ENCODE measurements at places on chromosomes 1 and 21. TPM values are rescaled to one million over a fixed set of nuclear protein-coding genes. Genes with fewer than 3 reads are reported as not detected.

- DNase-seq: peak; percentile 83
These were observed 21.5 kb upstream of the ARHGAP29 start for GRCh38 chr1:94258873-94259331.

The S100A1 gene
- not detected for polyA plus RNA-seq

- no peak for DNase-seq
These were observed 7.0 kb upstream of the POU3F1 start for GRCh38 chr1:38053416-38054091.

The ADCY10 gene
- 0.06 TPM for polyA plus RNA-seq

DNA sequence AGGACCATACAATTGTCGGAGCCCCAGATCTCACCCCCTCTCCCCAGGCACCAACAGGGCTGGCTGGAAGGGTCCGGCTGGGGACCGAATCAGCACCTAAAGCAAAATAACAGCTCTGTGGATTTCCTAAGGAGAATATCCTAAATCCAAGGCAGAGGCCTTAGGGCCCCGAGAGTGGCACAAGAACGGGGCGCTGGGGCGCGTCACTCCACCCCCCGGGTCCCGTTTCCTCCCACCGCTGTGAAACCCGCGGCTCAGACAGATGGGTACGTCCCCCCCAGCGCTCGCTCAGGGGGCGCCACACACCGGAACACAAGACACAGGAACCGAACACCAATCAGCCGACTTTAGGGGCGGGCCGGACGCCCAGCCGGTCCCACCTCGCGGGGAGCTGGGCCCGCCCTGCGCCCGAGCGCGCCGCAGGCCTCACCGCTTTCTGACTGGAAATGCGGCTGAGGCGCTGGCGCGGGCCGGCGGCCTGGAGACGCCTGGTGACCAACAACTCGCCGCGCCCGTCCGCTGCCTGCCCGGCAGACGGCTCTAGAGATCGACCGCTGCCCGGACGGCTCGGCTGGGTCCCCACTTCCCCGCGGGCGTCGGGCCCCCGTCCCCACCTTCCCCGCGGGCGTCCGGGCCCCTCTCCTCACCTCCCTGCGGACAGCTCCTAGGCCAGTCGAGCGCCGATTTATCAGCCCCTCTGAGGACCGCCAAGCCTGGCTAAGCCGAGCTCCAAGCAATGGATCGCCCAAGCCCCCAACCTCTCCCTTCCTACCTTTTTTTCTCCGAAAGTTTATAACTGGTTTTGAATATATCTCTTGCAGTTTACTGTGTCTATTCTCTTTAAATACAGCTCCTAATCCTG is at the start of gene HFM1:
Gene HFM1, minus strand, starts transcription at position 687 of the 862 bp plus-strand sequence. CDS start 3,755 bp downstream, outside the sequence.
- peak; percentile 31 for DNase-seq

The SPRR1B gene
- polyA plus RNA-seq: 224 TPM

The SMCP gene
- polyA plus RNA-seq: not detected

The SLFNL1 gene
- polyA plus RNA-seq: not detected

GRCh38 chr21:34126691-34127090 is 53.3 kb downstream of the MRPS6 start:
- DNase-seq: peak; percentile 91

DNA sequence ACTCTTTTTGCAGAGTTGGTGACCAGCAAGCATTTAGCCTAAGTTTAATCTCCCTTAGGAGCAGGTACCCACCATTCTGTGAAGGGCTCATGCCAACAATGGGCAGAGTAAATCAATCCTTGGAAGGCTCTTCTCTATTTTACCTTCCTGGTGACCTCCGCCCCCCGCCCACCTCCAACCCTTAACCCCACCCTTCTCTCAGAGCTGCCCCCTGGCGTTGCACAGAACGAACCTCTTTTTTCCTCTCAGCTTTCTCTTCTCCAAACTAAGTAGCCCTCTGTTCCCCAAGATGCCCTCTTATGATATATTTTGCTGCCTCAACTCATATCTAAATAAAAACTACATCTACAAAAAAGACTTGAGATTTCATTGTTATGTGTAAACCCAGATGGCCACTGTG is 186.8 kb downstream of the SEC16B start:
- no peak for DNase-seq

The APCS gene
- polyA plus RNA-seq: not detected

The KRTAP21-2 gene
- polyA plus RNA-seq: not detected

The CXADR gene
- polyA plus RNA-seq: 3.8 TPM

The TSPAN1 gene
- 144 TPM for polyA plus RNA-seq

GRCh38 chr1:170460001-170460400 is 72.0 kb upstream of the GORAB start:
- DNase-seq: no peak

- no peak for DNase-seq
These were observed 59.5 kb downstream of the IRF2BP2 start for GRCh38 chr1:234550341-234551031.

The ARTN gene
- 172 TPM for polyA plus RNA-seq

DNA sequence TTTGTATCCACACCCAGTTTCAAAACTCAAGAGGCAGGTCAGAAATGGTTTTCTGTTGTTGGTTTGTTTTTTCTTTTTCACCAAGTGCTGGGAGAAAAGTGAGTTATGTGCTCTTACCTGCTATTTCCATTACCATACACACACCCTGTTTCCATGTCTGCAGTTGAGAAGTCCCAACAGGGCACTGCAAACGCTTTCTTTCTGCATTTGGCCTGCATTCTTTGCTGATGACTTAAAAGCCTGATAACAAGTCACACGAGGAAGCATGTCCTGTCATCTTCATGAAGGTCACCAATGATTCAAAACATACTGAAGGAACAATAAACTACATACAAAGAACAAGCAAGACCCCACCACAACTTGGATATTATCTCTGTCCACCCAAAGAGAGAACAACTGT is 24.8 kb upstream of the KCNE1 start:
- DNase-seq: no peak

- no peak for DNase-seq
These were observed 17.0 kb downstream of the NEK7 start for GRCh38 chr1:198173832-198174231.

DNA sequence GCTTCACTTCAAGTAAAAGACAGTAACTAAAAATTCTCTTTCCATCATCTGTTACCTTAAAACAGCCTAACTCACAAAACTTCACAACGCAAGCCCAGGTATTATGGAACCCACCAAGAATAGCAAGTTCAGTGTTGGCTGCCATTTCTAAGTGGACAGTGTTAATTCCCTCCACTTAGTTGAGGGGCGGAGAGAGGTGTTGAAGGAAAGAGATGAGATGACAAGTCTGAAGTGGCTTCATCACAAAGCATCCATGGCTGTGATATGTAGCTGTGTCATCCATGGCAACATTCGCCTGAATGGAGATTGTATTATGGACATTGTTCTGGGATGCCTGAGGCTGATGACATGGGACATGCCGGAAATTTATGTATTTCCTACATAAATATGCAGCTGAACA is 101.8 kb downstream of the SIM2 start:
- DNase-seq: no peak

The ACTN2 gene
- not detected for polyA plus RNA-seq

DNA sequence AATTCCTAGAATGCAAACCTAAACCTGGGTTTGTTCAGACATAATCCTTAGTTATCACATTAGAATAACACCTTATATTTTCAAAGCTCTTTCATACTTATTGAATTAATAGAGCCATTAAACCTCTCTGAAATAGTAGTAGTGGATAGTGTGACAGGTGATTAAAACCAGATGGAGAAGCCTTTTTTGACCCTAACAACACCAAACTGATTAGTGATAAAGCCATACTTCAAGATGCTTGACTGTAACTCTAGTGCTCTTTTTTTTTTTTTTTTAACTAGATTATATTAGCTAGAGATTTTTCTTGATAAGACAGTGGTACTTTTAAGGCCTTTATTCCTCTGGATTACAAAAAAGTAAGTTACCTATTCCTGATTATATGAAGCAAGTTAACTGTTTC is 190.1 kb downstream of the ST6GALNAC3 start:
- no peak for DNase-seq

DNA sequence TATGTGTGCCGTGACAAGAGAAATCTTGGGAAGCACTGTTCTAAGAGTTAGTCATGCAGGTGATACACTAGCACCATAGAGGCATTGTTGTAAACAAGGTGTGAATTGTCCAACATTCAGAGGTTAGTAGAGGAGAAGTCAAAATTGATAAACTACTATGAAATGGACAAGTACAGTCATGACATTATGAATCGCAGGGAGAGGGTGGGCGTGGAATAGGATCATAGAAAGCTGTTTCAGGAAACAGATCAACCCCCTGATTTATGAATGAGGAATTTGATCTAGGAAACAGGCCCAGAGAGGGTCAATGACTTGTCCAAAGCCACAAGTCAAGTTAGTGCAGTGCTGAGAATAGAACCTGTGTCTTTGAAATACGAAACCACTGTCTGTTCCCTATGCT is 58.5 kb upstream of the LAX1 start:
- DNase-seq: peak; percentile 92

DNA sequence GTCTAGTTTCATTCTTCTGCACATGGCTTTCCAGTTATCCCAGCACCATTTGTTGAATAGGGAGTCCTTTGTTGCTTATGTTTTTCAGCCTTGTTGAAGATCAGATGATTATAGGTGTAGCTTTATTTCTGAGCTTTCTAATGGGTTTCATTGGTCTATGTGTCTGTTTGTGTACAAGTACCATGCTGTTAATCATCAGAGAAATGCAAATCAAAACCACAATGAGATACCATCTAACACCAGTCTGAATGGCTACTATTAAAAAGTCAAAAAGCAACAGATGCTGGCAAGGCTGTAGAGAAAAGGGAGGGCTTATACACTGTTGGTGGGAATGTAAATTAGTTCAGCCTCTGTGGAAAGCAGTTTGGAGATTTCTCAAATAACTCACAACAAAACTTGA is 321.5 kb upstream of the PTBP2 start:
- DNase-seq: no peak

DNA sequence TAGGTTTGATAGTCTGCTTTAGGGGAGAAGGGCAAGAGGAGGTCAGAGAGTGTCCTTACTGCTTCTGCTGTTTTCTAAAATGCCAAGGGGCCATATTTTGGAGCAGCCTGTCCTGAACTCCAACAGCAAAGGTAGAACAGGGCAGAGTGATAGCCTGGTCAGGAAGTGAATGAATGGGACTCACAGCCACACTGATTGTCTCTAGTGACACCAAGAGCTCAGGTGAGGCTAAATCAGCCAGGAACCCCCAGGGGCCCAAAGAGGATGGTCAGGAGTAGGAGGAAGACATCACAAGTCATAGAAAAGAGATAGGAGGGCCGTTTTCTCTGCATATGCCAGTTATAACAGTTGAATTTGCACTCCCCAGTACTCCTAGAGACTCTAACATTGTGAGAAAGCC is 97.4 kb upstream of the DUSP10 start:
- no peak for DNase-seq

The AMPD1 gene
- not detected for polyA plus RNA-seq

DNA sequence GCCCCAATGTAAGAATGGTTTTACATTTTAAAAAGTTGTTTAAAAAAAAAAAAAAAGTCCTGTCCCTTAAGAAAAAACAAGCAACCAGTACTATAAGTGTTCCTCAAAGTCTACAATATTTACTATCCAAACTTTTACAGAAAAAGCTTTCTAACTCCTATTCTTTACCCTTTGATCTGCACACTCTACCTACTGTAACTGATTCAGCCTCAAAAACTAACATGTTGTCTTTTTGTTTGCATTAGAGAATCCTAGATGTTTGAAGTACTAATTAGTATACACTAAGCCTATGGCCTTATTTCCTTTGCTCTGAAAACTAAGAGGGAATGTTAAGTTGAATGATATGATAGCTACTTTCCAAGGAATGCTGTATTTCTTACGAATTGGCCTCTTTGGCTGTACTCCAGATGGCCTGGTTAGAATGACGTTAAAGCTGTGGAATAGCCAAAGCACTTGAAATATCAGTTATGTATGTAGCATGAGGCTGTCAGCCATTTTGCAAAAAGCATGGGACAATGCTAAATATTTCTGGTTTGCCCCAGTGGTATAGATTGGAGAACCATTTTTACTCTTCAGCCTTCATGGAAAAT is 234.8 kb downstream of the GPR52 start:
- no peak for DNase-seq

GRCh38 chr1:160552425-160552824 is 26.9 kb downstream of the CD84 start:
- DNase-seq: no peak

The SPOCD1 gene
- polyA plus RNA-seq: 2.8 TPM

DNA sequence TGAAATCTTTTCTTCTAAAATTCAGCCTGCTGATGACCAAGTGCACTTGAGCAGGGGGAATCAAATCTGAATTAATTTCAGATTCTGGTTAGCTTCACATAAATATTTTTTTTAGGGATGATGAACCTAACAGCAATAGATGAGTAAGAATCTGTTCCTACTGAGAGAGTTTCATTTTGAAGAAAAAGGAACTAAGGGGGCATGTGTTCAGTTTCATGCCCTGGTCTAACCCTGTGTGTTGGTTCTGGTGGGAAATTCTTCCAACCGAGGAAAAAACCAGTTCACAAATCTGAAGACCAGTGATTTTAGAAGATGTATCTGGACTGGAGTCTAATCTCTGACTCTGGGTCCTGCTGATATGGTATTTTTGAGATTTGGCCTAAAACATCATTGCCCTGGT is 13.7 kb downstream of the SELL start:
- no peak for DNase-seq

DNA sequence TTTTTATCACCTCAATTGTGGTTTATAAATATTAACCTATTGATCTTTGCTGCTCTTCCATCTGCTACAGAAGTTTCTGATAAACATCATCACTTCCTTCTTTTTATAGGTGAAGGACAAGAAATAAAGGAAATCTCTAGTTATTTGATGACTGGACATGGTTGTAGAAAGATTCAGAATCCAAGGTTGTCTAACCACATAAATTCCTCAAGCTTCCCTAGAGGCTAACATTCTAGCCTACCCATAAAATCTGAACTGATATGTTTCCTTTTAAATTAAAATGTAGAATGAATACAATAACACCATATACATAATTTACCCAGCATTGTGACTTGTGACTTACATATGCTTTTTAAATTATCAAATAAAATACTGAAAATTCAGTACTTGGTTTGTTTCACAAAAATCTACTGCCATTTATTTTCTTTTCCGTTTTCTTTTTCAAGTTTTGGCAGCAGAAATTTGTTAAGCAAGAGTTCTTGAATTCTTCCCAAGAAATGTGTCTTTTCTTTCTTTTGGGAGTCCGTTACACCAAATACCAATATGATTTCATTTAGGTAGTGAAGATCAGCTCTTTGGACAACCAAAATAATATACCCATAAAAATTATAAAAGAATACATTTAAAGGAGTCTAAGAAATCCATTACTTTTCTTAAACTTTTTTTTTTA is 513.2 kb upstream of the ADGRL2 start:
- DNase-seq: no peak

DNA sequence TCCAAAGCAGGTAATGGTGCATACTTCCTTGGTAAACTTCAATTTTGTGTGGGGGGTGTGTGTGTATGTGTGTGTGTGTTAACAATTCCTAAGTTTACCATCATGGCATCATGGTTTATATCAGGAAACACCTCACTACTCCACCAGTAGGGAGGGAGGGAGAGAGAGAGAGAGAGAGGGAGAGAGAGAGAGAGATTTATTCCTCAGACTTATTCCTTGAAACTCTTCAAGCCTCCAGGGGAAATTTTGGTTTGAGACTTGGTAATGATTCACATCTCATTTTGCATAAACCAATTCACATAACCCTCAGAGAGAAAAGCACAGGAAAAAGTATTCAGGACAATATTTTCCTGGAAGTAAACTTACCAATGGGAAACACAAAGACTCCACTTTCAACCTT is 115.0 kb downstream of the TTLL7 start:
- DNase-seq: peak; percentile 63

The DCLRE1B gene
- polyA plus RNA-seq: 9.5 TPM

Measured in foreskin keratinocyte (primary cell).